ENCODE measurements at places on chromosomes 1 and 21.

- no peak for DNase-seq
These were observed 6.2 kb downstream of the ADAMTSL4 start for GRCh38 chr1:150555198-150555970.

GRCh38 chr1:208977638-208978256 is 605.8 kb upstream of the CAMK1G start:
- DNase-seq = no peak

- peak; percentile 79 for DNase-seq
These were observed 28.4 kb upstream of the C1orf159 start for GRCh38 chr1:1144122-1144842.

DNA sequence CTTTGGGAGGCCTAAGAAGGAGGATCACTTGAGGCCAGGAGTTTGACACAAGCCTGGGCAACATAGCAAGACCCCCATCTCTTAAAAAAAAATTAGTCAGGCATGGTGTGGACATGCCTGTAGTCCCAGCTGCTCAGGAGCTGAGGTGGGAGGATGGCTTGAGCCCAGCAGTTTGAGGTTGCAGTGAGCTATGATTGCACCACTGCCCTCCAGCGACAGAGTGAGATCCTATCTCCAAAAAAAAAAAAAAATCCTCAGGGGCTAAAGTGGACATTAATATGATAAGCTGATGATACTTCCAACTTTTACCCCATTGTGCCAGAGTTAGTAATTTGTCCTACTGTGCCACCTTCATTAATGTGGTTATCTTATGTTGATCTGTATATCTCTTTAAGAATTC is 327.8 kb upstream of the FMN2 start:
- DNase-seq = no peak

DNA sequence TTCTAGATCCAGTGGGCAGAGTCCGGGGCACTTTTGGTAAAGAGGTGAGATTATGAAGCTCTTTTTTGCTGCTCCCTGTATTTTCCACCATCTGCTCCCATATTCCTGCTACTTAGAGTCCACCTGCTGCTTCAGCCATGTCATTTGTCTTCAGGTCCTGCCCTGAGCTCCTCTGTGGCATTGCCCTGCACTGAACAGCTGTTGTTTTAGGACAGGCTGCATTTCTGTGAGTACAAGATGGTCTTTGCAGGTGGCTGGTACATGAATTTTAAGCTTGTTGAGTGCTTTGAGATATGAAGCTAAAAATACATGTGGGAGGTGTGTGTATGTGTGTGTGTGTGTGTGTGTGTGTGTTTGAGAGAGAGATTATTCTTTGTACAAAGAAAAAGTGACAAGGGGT is 21.9 kb downstream of the MT1HL1 start:
- no peak for DNase-seq

GRCh38 chr1:154796303-154796892 is 73.7 kb downstream of the KCNN3 start:
- no peak for DNase-seq
